ENCODE measurements at places on chromosomes 11 and 22.

DNA sequence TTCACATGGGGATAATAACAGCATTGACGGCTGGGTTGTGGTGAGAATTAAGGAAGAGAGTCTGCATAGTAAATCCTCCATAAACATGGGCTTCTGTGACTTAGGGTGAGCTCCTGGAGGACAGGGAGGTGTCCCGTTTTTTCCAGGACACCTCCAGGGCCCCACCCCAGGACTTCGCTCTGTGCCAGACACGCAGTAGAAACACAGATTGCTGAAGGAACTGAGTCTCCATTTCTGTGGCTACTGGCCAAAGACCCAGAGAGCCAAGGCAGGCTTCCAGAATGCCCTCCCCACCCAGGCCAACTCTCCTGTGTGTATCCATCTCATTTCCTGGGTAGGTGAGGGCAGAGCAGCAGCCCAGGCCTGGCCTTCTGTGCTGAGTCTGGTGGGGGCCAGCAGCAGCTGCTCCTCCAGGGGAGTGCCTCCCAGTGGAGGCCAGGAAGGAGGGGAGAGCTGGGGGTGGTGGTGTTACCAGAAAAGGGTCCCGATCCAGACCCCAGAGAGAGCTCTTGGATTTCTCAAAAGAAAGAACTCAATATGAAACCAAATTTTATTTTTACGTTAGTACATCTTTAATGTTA lies 9.5 kb upstream of the RFPL3 start:
- DNase-seq, result no peak

DNA sequence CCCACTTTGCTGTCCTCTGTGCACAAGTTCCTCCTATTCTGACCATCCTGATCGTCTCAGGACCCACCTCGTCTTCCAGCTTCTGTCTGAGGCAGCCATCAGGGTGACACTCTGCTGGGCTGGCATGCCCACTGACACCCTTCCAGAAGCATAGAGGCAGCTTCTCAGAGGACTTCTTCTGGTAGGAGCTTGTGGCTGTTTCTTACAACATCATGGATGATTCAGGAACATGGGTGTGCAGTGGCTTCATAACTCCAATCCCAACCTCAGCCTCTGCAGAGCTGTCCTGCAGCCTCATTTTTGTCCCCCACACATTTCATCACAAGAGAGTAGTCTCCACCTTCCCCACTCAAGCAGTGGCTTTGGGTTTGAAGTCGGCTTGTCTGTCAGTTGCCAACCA lies 20.9 kb upstream of the CTR9 start:
- no peak for DNase-seq

GRCh38 chr22:19517919-19518611 lies 6.1 kb downstream of the CLDN5 start:
- DNase-seq, result no peak

- no peak for DNase-seq
Observed at GRCh38 chr22:41596776-41597634, 7.4 kb upstream of the PMM1 start.

- DNase-seq, result no peak
Observed at GRCh38 chr11:109123816-109124787, 297.9 kb upstream of the C11orf87 start.
